ENCODE measurements at places on chromosomes 5 and 9. TPM values are rescaled to one million over a fixed set of nuclear protein-coding genes. Genes with fewer than 3 reads are reported as not detected.

ALDOB gene
- not detected for polyA plus RNA-seq

SLCO4C1 gene
- 12.1 TPM for polyA plus RNA-seq

DRD1 gene
- not detected for polyA plus RNA-seq

KCNV2 gene
- polyA plus RNA-seq, result not detected

MORN5 gene
- polyA plus RNA-seq, result not detected

PRR7 gene
- polyA plus RNA-seq, result 9.6 TPM

C9orf50 gene
- not detected for polyA plus RNA-seq

DNA sequence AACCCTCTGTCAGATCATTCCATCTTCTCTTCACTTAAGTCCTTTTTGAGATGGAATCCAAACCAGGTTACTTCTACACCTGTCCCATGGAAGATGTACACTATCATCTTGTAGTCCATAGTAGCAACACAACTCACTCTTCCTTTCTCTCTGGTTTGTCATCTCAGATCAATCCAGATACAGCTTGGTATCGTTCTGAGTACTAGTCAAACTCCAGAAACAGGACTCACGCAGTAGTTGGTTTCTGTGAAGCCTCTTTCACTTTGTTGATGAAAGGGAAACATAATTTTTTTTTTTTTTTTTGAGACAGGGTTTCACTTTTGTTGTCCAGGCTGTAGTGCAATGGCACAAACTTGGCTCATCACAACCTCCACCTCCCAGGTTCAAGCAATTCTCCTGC lies 484.0 kb downstream of the PRDM9 start:
- DNase-seq, result no peak
- H3K27me3 ChIP-seq, result no peaks in the 10 kb centered on the region
- no peaks in the 10 kb centered on the region for H3K4me1 ChIP-seq
- H3K4me3 ChIP-seq, result no peak overlapping the region
- no peaks in the 10 kb centered on the region for H3K36me3 ChIP-seq

- H3K4me3 ChIP-seq, result no peak overlapping the region
- H3K4me1 ChIP-seq, result no peaks in the 10 kb centered on the region
- no peak for DNase-seq
- no peaks in the 10 kb centered on the region for H3K27me3 ChIP-seq
- H3K36me3 ChIP-seq, result no peaks in the 10 kb centered on the region
Observed at GRCh38 chr5:121019106-121019505, 555.0 kb downstream of the PRR16 start.

DNA sequence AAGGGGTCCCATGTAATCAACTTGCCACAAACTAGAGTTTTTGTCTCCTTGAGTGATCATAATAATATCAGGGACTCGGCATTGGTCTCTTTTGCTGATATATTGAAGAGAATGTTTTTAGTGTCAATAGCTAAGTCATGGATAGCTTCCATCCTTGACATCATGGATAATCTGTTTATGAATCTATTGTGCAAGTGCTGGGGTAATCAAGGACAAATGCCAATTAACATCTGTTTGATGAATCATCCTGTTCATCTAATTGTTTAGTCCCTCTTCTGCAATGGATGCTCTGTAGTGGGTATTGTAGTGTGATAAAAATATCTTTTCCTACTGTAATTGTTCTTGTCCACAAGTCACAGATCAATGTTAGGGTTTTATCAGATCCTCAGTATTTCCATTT lies 607.5 kb upstream of the SEMA6A start:
- no peaks in the 10 kb centered on the region for H3K36me3 ChIP-seq
- H3K27me3 ChIP-seq, result no peaks in the 10 kb centered on the region
- no peaks in the 10 kb centered on the region for H3K4me1 ChIP-seq
- DNase-seq, result no peak

DNA sequence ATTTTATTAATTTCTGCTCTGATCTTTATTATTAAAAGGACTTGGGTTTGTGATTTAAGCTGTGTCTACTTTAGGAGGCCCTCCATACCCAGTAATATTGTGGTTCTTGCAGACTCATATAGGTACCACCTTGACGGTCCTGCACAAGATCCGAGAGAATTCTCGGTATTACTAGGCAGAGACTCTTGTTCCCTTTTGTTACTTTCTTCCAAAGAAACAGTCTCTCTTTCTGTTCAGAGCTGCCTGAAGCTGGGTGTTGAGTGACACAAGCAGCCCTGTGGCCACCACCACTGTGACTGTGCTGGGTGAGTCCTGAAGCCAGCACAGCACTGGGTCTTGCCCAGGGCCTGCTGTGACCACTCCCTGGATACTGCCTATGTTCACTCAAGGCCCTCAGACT lies 666.6 kb downstream of the SEMA5A start:
- no peaks in the 10 kb centered on the region for H3K36me3 ChIP-seq
- H3K27me3 ChIP-seq, result no peaks in the 10 kb centered on the region
- no peaks in the 10 kb centered on the region for H3K4me1 ChIP-seq
- DNase-seq, result no peak

DNA sequence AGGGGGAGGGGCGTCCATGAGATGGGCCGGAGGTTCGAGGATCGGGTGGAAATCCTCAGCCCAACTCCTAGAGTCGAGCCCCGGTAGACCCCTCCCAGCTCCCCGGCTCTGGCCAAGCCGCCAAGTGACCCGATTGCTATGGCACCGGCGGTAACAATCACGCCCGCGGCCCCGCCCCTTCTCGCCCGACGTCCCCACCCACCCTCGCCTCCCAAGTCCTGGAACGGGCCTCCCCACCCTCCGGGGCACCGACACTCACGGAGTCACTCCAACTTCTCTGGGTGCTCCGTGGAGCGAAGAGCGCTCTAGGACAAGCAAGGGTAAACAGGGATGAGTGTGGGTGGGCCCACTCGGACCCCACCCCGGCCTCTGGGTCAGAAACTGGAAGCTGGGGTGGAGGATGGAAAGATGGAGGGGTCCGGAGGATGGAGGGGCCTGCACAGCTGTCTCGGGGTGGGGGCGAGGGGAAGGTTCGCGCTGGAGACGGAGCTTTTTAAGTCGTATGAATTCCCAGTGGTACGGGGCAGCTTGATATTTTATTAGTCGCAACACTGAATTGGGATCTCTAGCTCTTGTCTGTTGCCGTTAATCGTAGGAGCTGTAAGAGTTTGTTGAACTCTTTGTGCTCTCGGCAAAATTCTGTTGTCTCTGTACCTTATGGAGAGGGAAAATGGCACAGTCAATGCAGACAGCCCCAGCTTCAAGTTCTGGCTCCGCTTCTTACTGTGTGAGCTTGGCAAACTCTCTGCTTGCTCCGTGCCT lies at the start of gene SPACA9:
SPACA9 (plus strand) TSS at position 204 of the 762 bp plus-strand sequence. CDS start 5,050 bp downstream, outside the sequence.
- H3K4me1 ChIP-seq, result peaks cover 16% of the 10 kb centered on the region
- peak within 1 kb of the TSS; percentile 84 for H3K4me3 ChIP-seq
- H3K36me3 ChIP-seq, result no peaks in the 10 kb centered on the region
- peaks cover 10% of the 10 kb centered on the region for H3K27me3 ChIP-seq
- DNase-seq, result peak; percentile 18

- no peaks in the 10 kb centered on the region for H3K4me1 ChIP-seq
- H3K27me3 ChIP-seq, result no peaks in the 10 kb centered on the region
- H3K27ac ChIP-seq, result no peak overlapping the region
- DNase-seq, result no peak
- no peak overlapping the region for H3K4me3 ChIP-seq
Observed at GRCh38 chr9:73042155-73042554, 89.3 kb upstream of the ALDH1A1 start.

DNA sequence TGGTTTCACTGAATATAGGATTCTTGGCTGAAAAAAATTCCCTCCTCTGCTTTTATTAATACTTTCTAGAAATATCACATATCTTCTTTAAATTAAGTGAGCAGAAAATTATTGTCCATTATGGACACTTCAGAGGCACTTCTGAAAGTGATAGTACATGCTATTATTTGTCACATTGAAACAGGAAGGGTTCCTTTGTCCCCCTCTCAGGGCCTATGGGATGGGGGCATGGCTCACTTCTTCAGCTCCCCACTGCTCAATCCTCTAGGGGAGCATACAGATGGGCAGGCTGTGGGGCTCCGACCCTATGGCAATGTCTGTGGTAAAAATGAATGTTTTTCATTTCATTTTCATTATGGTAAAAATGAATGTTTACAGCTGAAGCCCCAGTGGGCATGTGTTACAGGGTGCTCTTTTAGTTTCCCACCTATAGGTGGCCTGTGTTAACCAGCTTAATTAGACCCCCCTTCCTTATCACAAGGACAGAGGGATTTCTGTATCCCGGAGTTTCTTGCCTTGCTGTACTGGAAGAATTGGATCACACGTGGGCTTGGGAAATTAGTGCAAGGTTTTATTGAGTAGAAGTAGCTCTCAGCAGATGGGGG lies 1225.2 kb downstream of the PTPRD start:
- no peaks in the 10 kb centered on the region for H3K27me3 ChIP-seq
- no peaks in the 10 kb centered on the region for H3K4me1 ChIP-seq

Data from immature natural killer cell (primary cell).